Stimulated activated CD4-positive, alpha-beta T cell treated with anti-CD3 and anti-CD28 coated beads, Interleukin-2, amount 100 ng/mL, for 24 hours (primary cell): ENCODE measurements at places on chromosomes 13 and 19.
A peak's percentile ranks its signal among the peaks of the same experiment; 100 is the strongest.

- no peak for DNase-seq
Observed at GRCh38 chr13:98522371-98522770, 54.5 kb downstream of the STK24 start.

DNA sequence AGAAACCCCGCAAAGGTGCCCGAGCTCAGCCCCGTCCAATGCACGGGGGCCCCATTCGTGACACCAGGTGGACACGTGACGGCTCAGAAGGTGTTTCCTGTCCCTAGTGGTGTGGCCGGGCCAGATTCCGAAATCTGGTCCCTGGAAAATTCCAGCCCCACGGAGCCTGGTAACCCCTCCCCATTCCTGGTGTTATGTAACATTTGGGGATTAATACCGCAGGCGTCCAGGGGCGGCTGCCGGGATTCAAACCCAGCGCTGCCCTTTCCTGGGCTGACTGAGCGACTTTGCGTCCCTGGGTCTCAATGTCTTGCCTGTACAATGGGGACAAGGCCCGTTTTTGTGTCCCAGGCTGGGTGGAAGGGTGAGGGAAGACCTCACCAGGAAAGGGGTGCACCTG is 1.0 kb upstream of the PLK5 start:
- no peak for DNase-seq

DNA sequence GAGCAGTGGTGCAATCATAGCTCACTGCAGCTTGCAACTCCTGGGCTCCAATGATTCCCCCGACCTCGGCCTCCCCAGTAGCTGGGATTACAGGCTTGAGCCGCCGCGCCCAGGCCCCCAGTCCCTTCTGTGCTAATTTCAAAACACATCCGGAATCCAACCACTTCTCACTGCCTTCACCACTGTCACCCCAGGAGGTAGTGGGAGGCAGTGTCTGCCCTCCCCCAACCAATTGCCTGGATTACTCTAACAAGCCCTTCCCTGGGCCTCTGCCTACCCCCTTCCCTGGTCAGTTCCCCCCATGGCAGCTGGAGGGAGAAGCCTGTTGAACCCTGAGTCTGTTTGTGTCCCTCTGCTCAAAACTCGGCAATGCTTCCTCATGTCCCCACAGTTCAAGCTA is 2.3 kb downstream of the PRAM1 start:
- DNase-seq = no peak

DNA sequence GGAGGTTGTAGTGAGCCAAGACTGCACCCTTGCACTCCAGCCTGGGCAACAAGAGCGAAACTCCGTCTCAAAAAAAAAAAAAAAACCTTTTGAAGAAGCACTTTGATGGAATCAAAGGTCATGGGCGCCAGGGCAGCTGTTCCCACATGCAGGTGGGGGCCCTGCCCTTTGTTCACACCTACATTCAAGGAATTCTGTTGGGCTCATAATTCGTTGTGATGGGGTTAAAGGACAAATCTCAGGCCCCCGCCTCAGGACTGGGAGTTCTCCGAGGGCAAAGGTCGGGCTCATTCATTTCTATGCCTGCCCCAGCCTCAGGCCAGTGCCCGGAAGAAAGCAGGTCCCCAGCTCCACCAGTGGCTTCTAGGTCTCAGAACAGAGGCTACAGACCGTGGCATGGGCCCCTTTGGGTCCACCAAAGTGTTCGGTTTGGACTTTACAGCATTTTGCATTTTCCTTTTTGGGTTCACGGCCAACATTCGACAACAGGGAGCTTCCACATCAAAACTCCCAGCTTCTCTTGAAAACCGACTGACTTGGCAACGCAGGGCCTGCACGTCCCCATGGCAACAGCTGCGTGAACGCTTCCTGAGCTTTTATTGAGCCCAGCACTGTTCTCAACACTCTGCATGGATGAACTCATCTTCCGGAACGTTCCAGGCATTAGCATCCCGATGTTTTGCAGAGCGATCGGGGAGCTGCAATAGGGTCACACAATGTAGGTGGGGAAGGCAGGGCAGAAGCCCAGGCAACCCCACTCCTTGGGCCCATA is 10.1 kb upstream of the GTF2F1 start:
- no peak for DNase-seq

GRCh38 chr19:48713864-48714755 is 5.4 kb downstream of the MAMSTR start:
- peak; percentile 98 for DNase-seq

DNA sequence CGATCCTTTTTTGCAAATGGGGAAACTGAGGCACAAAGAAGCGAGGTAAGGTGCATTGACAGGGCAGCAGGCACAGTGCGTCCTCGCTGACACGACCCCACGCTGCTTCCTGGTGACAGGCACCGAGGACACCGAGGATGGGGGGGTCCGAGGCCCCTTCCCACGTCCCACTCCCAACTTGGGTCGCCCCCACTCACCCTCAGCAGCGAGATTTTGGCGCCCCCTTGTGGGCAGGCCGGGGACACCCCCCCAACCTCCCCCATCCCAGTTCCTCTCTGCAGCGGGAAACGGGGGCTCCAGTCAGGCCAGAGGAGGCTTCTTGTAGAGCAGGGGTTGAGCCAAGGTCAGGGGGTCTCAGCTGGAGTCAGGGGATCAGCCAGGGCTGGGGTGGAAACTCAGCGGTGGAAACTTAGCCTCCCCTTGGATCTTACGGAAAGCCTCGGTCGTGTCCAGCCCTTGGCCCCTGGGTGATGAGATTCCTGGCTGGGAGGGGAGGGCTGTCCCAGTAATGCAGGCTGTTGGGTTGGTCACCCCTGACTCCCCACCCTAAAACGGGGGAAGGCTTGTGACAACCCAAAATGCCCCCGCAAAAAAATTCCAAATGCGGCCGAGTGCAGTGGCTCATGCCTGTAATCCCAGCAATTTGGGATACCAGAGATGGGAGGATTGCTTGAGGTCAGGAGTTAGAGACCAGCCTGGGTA is 8.2 kb downstream of the SMIM24 start:
- peak; percentile 55 for DNase-seq
